ENCODE measurements at places on chromosomes 2 and 18. TPM values are rescaled to one million over a fixed set of nuclear protein-coding genes. Genes with fewer than 3 reads are reported as not detected.

- DNase-seq, result peak; percentile 30
Measured at GRCh38 chr2:149329489-149330126, 779 bp upstream of the LYPD6 start.

DNA sequence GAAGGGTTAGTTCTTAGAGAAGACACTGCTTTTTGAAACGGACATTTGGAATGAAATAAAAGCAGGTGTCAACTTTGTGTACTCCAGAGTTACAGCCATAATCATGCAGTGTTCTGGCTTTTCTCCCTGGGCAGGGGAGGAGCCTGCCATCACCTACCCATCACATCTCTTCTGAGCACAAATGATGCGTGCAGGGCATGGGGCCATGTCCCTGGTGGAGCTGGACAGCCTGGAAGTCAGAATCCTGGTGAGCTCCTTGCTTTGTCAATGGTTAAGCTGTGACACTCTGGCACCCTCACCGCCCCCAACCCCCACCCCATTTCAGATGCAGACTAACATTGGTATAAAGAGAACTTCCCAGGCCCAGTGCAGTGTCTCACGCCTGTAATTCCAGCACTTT, 53.1 kb downstream of the PDCL3 start:
- no peak for DNase-seq

Gene TGFBRAP1
- 5.1 TPM for polyA plus RNA-seq

DNA sequence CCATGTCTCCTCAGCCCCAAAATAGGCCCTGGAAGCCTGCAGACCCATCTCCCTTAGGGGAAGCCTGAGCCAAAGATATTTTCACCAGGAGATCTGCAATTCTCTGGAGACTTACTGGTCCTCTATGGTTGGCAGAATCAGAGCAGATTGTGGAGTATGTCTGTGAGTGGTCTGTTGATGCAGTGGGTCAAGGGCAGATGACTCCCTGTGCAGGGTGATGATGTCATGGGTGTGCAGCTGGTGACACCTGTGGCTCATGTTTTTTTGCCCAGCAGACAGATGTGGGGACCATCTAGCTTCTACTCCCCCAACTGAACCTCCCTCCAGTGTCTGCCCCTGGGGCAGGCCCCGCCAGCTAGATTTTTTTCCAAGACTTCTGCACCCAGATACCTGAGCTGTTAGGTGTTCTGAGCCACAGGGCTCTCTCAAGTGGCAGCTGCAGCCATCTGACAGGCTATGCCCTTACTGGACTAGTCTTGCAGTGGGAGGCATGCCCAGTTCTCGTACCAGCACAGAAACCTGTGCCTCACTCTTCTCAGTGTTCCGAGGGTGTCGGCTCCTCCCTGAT, 558.7 kb upstream of the LRRTM1 start:
- no peak for DNase-seq

GRCh38 chr18:56120782-56121181, 517.6 kb downstream of the TXNL1 start:
- no peak for DNase-seq

Gene SLC39A6
- 54.2 TPM for polyA plus RNA-seq

Gene E2F6
- 8.0 TPM for polyA plus RNA-seq

Gene MROH2A
- polyA plus RNA-seq, result 0.13 TPM

DNA sequence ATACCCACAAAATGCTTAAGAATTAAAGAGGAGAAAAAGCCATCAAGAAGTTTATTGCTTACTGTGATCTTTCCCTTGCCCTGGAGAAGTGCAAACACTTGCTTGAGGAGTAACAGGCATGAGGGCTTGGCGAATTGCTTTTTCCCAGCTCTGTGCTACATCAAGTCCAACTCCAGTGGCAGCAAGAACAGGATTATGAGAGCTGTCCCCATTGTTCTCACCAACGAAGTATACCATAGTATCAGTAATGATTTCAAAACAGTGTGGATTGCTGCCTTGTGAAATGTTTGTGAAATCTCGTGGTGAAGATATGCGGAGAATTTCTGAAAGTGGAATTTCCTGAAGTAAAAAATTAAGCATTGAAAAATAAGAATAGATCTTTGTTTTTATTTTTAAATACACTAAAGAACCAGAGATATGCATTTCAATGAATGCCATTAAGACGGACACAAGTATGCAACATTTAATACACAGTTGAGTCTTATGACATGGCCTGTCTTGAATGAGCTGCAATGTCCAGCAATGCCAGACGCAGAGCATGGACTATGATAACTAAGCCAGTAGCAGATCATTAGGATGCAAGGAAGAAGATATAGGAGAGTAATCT, 43.0 kb downstream of the NDUFAF7 start:
- no peak for DNase-seq

Gene KYNU
- polyA plus RNA-seq, result 3.9 TPM

GRCh38 chr2:130363479-130363878, 7.6 kb downstream of the PTPN18 start:
- DNase-seq, result no peak

GRCh38 chr18:79508565-79509535, 113.1 kb downstream of the NFATC1 start:
- DNase-seq, result no peak

Gene TNFRSF11A
- 1.4 TPM for polyA plus RNA-seq

- DNase-seq, result no peak
Measured at GRCh38 chr2:59239146-59239545, 998.0 kb upstream of the FANCL start.

Gene ITPRIPL1
- polyA plus RNA-seq, result 0.33 TPM

GRCh38 chr2:235319095-235319494, 174.7 kb upstream of the AGAP1 start:
- no peak for DNase-seq

- peak; percentile 29 for DNase-seq
Measured at GRCh38 chr2:86065512-86065911, 40.2 kb downstream of the POLR1A start.

DNA sequence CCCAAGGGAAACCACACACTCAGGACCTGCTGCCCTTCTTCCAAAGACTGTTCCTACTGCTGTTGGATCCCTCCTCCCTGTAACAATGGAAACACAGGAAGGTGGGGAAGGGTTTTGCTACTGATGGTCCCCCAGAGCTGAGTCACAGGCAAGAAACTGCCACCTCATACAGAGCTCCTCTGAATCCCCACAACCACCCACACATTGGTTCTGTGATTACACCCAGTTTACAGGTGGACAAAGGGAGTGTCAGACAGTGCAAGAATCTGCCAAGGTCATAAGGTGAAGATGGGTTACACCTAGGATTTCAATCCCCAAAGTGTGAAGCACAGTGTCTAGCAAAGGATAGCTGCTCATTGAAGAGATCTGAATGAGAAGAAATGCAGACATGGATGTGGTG, 141.7 kb upstream of the LMAN1 start:
- DNase-seq, result no peak

Gene MARCO
- 14.5 TPM for polyA plus RNA-seq

Gene BIRC6
- polyA plus RNA-seq, result 14.2 TPM

- no peak for DNase-seq
Measured at GRCh38 chr2:241852981-241853631, 5.6 kb downstream of the PDCD1 start.

DNA sequence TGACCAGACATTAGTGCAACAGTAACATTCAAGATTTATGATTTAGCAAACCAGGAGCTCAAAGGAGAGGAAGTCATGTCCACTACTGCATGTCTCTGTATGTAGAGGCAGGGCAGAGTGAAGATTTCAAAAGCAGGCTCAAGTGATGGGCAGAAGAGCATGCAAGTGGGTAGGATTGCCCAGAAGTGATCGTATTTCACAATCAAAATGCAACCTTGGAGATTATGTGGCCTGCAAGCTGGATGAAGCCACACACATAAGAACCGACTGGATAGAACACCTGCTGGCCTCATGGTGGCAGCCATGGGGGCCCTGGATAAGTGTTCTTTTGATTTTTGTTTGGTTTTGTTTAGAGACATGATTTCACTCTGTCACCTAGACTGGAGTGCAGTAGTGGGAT, 286.8 kb upstream of the RAB12 start:
- DNase-seq, result no peak

DNA sequence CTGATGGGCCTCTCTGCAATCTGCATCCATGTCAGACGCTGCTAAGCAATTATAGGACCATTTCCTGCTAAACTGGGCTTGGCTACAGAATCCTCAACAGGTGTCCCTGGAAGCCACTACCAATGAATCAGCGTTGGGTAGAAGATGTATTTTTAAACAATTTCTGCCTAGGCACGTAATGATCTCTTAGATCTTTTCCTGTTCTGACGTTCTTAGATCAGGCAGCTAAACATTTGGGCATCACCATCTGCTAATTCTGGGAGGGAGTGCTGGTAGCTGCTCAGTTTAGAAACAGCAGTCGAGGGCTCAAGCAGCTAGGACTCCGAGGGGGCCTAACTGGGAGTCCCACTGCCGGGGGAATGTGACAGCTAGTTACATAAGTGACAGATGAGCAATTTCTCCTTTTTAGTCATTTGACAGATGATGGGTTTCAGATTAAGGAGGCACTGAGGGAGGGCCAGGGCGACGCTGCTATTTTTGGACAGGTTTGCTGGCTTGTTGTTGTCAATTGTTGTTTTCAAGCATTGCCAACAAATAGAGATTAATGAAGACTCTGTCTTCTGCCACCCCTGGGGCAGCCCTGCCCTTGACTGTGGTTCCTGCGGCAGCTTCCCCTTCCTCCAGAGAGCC, 92.7 kb downstream of the MRO start:
- peak; percentile 36 for DNase-seq

Gene PSMA8
- polyA plus RNA-seq, result 0.07 TPM

- no peak for DNase-seq
Measured at GRCh38 chr2:70214953-70215549, 24.2 kb upstream of the C2orf42 start.
